ENCODE measurements at places on chromosomes 2 and 18.

DNA sequence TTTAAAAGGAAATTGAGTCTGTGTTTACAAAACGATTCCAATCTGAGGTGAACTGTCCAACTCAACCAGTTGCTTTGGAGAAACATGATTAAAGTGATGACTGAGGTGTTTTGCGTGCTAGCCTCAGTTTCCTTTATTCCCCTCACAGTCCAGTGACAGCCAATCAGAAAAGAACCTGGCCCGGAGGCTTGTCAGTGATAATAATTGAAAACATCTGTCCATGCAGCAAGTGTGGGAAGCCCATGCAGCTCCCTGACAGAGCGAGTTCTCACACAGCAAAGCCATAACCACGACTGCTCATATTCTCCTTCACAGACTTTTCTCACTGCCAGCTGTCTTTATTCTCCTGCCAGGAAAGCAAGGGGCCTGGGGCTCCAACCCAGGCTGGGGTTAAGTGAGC is 613.4 kb downstream of the ARHGAP15 start:
- DNase-seq = no peak

DNA sequence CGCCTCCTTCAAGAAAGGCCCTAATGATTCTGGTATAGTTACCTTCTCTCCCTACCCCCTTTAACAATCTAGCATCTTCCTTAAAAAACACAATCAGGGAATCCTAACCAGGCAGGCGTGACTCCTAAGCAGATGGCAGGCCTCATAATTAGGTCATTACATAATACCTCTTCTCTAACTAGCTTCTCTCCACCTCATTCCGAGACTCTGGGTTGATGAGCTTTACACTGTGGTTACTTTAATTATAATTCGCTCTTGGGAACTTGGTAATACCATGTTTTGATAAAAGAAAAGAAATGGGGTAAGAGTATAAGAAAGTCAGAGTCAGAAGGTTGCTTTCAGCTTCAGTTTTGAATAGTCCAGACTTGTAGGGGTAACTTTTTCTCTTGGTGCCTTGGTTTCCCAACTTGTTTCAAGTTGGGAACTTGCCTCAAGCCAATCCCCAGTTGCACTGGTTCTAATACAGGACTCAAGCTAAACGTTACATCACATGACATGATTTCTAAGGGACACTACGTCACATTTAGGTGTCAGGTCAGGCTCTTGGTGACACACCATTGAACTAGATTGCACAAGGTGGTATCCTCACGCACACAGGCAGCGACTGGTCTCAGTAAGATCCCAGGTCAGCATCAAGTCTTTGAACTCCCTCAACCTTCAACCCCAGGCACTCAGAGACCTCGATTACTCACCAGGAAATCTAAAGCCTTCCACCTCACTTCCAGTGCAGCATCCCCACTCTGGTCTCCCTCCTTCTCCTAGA is 59.2 kb downstream of the AAK1 start:
- no peak for DNase-seq

DNA sequence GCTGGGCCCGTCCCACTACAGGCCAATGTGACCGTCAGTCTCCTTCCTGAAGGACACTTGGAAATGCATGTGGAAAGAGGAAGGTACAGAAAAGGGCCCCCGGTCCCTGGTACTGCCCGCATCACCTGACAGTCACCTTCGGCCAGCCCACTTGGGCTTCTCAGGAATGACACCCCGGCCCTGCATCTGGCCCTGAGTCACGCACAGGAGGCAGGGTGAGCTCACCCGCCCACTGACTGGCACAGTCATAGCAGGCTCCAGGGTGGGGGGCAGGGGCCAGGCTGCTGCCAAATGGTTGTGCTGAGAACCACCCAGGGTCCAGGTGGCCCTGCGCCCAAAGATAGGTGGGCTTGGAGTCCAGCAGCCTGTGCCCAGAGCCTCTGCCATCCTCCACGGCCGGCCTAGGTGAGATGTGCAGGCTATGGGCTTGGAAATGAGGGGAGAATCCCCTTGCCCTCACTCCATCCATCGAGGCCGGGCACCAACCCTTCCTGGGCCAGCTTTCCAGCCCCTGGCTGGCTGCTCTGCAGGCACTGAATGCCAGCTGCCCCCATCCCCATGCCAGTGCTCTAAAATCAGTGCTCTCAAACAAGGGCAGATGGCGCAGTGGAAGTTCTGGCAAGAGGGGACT is 14.1 kb downstream of the EMX1 start:
- no peak for DNase-seq

GRCh38 chr2:178756343-178756742 is 50.9 kb downstream of the TTN start:
- DNase-seq = no peak

GRCh38 chr2:223007531-223007930 is 44.5 kb upstream of the KCNE4 start:
- no peak for DNase-seq

DNA sequence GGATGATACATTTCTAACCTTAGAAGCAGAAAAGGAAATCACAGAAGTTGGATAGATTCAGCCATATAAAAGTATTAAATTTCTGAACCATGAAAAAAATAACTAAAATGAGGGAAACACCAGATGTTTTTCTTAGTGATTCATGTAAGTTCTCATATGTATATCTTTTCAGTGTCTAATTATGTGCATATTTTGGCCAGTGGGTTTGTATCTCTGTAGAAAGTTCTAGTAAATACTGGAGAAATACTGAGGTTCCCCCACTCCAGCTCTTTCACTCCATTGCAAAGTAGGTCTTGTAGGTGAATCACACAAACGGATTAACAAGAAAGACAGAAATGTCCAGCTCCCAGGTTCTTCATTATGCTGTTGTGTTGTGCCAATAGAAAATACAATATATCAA is 222.3 kb downstream of the NEDD4L start:
- DNase-seq = no peak

- DNase-seq = no peak
Measured at GRCh38 chr2:233462202-233462785, 104.3 kb downstream of the USP40 start.

GRCh38 chr2:236214376-236214995 is 46.3 kb upstream of the GBX2 start:
- DNase-seq = no peak

- no peak for DNase-seq
Measured at GRCh38 chr2:216202626-216203250, 93.6 kb downstream of the XRCC5 start.

- DNase-seq = no peak
Measured at GRCh38 chr2:17803497-17803896, 12.8 kb upstream of the MSGN1 start.

DNA sequence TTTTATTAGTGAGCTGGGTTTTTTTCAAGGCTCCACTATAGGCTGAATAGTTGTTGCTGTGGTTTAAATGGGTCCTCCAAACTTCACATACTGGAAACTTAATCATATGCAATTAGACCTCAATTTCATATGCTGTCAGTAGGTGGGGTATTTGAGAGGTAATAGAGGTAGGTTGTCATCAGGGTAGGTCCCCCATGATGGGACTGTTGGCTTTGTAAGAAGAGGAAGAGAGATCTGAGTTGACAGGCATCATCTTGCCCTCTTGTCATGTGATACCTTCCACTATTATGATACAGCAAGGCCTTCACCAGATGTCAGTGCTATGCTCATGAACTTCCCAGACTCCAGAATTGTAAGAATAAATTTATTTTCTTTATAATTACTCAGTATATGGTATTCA is 819.4 kb downstream of the LRP1B start:
- no peak for DNase-seq

DNA sequence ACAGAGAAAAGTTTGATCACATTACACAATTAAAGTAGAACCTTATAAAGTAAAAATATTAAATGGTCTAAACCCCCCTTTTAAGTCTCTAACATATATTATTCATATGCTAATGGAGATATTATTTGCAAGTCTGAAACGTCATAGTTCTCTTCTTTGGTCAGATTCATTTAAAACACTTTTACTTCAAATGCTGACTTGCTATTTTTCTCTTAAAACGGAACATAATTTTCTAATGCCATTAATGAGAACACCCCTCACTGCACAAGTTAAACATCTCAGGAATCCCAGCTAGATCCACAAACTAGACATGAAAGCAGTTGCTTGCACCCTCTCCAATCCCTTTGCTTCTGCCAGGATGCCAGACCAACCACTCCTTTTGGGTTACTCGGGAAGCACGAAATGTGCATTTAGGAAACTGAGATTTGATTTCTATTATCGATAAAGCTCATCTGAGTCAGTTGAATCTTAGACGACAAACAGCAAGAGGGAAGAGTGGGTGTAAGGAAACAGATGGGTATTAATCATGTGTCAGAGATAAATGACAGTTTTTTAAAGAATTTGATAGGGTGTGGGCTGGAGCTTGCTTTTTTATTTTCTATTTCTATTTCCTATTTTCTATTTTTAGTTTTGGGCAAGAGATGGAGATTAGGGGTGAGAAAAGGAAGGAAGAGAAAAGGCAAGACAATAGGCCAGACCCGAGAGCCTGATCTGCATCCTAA is 1.5 kb downstream of the ADD2 start:
- DNase-seq = no peak

DNA sequence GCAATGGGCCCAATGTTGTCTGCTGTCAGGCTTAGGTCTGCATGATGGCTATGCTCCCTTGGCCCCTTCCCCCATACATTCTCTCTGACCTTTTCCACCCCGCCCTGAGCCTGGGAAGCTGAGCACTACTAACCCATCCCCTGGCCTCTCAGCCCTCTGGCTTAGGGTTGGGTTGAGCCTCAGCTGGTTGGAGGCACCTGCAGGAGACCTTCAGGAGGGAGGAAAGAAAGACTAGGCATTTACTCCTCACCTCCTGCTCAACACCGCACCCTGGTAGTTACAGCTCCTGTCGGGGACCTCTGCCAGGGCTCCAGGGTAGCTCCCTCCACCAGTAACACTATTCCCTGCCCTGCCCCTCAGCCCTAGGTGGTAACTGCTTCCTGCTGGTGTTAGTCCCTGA is 80.5 kb downstream of the GALNT14 start:
- DNase-seq = no peak

GRCh38 chr18:31591628-31592027 is at the start of gene TTR:
Gene TTR (plus strand): TSS chr18:31591877. CDS start chr18:31591903, 26 bp downstream.
- no peak for DNase-seq

GRCh38 chr2:69195706-69196105 is 182.7 kb downstream of the ANTXR1 start:
- no peak for DNase-seq

- no peak for DNase-seq
Measured at GRCh38 chr2:36397728-36398413, 42.3 kb downstream of the CRIM1 start.

DNA sequence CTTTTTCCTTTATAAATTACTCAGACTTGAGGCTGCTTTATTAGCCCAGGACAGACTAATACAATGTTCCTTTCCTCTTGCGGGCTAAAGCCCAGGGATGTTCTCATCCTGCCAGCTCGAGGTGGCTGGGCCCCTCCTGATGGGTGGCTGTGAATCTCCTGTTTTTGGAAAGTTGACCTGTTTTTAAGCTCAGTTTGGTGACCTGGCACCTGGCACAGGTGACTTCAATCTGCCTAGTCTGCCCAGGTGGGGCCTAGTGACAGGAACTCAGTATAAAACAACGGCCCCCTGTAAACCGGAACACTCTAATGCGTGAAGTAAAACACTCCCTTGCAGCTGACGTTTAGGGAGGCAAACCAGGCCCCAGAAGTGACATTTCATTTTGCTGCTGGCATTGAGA is 92.7 kb upstream of the SNTG2 start:
- no peak for DNase-seq

GRCh38 chr2:84969511-84970209 is 1.3 kb upstream of the KCMF1 start:
- DNase-seq = no peak

DNA sequence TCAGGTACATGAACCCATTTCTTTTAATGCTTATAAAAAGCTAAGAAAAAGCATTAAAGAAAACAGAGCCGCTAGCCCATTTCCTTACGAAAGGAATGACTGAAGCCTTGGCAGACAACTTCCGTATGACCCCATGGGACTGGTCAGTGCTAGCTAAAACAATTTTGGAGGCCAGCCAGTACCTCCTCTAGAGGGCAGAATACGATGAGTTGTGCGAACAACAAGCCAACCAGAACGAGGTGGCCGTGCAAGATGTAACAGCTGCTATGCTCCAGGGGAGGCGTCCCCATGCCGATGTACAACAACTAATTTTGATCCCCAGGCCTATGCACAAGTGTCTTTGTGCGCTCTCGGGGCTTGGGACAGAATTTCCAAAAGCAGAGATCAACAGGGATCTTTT is 16.7 kb downstream of the MAP3K2 start:
- no peak for DNase-seq

- no peak for DNase-seq
Measured at GRCh38 chr2:238790126-238790832, 57.6 kb upstream of the TWIST2 start.

GRCh38 chr2:184162426-184162825 is 435.9 kb upstream of the ZNF804A start:
- no peak for DNase-seq

DNA sequence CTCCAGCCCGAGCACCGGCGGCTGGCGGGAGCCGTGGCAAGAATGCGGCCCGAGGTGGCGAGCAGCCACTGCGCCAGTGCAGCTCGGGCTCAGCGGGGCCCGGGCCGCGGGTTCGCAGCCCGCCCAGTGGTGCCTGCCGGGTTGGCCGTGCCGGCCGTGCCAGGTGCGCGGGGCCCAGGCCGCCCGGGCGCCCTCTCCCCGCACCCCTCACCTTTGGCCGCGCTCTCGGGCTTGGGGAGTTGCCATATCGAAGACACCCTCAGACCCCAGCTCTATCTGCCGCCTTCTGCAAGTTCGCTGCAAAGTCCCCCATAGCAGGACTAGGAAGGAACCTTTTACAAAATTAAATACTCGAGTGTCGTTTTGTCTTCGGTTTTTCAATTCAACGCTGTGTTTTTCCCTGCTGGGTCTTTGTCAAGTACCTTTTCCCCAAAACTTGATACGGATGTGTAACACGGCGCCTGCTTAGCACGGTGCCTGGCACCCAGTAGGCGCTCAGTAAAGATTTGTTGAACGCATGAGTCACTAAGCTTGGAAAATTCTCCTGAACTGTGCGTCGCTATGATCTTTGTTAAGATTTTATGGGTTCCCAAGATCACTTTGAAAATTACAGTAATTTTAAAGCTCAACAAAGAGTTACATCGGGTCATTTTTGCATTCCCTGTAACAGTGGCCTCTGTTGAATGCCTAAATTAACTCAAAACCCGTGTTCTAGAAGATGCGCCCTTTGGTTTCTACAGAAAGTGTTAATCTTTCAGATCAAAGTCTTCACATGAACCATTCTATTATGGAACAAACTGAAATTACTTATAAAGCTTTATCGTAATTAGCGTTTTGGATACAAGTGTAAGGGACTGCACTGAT is 750 bp downstream of the STRADB start:
- no peak for DNase-seq

- DNase-seq = no peak
Measured at GRCh38 chr2:98504381-98505109, 59.9 kb downstream of the INPP4A start.

DNA sequence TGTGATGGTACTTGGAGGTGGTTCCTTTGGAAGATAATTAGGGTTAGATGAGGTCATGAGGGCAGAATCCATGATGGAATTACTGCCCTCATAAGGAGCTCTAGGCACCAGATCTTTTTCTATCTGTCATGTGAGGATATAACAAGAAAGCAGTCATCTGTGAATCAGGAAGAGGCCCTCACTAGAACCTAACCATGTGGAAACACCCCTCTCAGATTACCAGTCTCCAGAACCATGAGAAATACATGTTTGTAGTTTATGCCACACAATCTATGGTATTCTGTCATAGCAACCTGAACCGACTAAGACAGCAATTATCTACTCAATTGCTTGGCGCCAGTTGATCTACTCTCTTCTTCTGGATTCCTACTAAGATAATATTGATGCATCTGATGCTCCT is 2.4 kb upstream of the SERPINB10 start:
- DNase-seq = no peak

Data from stimulated activated CD4-positive, alpha-beta T cell treated with anti-CD3 and anti-CD28 coated beads, TNF-alpha, amount 100 ng/mL, for 1 hour (primary cell).